Right renal pelvis (tissue), 4 donors: ENCODE measurements at places on chromosomes 11 and 22.

GRCh38 chr22:37896181-37896592 lies 9.9 kb upstream of the MICALL1 start:
- DNase-seq: no peak

DNA sequence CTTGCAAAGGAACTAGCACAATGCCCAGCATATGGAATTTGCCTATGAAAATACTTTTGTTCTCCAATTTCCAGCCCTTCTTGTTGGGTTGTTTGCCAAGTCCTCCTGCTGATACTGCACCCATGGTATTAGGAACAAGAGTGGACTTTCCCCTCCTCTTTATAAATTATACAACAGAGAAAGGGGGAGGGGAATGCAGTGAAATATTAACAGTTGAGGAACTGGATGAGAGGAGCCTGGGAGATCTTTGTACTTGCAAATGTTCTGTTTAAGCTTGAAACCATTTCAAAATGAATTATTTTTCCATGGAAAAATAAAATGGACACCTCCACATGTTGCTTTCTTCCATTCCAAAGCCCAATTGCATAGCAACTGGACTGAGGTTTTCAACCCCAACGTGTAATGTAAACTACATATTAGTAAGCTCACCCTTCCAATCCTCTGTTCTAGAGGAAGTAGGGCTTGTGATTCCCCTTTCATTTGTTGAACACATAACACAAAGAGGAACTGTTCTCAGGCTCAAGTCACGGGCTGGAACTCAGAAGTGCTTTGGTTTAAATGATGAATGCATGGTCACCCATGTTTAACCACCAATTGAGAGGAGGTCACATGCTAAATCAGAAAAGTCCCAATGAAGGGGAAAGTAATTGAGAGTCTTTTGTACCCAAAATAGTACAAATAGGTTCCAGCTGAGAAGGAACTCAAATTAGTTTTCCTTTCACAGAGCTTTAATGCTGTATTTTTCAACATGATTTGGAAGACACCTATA lies 66.2 kb upstream of the ZC3H12C start:
- DNase-seq: no peak

GRCh38 chr11:102882389-102883024 lies 7.7 kb upstream of the MMP12 start:
- no peak for DNase-seq

- no peak for DNase-seq
Measured at GRCh38 chr11:100105982-100106358, 581.1 kb upstream of the ARHGAP42 start.

GRCh38 chr11:128884703-128885338 lies 6.3 kb upstream of the KCNJ5 start:
- no peak for DNase-seq

- no peak for DNase-seq
Measured at GRCh38 chr11:28836285-28837081, 728.3 kb downstream of the METTL15 start.

- DNase-seq: no peak
Measured at GRCh38 chr22:47035425-47035881, 273.0 kb downstream of the TBC1D22A start.

GRCh38 chr11:70297341-70297740 lies 26.9 kb downstream of the PPFIA1 start:
- DNase-seq: no peak

DNA sequence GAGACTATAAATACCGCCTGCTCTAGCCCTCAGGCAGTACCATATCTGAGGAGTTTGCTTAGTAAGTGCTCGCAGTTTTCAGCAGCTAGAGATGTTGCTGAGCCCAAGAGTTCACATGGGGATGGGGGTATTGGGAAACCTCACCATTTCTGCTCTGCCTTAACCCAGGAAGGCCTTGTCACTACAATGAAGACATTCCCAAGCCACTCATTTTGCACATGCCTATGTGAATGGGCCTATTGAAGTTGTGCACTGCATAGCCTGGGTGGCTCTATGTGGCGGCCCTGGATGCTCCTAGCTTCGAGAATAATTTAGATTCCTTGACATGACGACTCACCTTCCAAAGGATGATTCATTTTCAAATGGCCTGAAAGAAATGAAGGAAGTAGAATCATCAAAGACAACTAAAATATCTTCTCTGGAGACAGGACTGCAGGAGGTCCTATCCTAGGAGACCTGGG lies 163.4 kb downstream of the ADAMTS15 start:
- DNase-seq: no peak

- DNase-seq: no peak
Measured at GRCh38 chr11:36345084-36345511, 49.0 kb downstream of the PRR5L start.

DNA sequence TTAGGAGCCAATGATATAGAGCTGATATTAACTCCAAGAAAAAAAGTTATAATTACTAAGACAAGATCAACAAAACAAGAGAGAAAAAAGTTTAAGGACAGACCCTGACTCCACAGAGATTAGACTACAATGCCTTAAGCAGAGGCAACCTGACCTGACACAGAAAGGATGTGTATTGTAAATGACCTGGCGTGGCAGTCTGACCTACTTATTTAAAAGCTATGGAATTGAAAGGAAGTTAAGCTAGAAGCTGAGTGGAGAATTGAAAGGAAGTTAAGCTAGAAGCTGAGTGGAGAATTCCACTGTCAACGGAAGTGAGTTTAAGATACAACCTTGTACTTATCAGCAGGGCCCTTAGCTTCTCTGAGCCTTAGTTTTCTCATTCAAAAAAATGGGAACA lies 885.4 kb downstream of the OPCML start:
- DNase-seq: no peak

GRCh38 chr11:17694494-17695110 lies 24.8 kb upstream of the MYOD1 start:
- DNase-seq: no peak

DNA sequence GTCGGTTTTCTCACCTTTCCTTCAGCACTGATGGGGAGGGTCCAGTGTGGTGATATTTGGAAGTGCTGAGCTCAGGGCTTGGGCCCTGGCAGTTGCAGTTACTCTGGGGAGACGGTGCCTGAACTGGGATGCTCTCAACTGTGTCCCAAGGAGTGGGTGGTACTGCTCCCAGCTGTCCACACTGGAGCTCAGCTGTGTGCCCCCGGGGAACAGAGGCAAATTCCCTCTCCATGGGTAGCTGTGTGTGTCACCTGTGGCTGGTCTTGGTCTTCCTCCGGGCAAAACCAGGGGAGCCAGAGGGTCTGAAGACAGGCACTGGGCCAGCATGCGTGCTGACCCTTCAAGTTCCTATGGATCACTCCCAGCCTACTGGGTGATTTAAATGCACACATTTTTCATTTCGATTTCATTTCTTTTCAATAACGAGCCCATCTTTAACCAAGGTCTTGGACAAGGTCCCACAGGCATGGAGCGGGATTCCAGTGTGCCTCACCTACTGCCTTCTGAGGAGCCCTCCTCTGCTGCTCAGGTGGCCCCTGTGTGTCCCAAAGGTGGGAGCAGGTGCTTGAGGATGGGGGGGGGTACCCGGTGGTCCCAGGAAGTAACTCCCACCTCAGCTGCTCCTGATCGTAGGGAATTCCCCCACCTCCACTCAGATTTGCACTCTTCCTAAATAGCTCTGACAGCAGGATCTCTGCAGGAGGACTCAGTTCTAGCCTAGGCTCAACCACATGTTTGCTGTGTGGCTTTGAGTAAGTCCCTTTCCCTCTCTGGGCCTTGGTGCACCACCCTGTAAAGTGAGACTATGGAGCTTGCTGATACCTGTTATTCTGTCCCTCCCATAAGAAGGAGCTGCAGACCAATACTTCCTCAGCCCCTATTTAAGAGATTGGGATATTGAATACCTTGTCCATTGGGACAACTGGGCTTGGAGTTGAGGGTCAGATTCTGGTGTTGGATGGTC lies 16.8 kb downstream of the PRDM11 start:
- DNase-seq: no peak

DNA sequence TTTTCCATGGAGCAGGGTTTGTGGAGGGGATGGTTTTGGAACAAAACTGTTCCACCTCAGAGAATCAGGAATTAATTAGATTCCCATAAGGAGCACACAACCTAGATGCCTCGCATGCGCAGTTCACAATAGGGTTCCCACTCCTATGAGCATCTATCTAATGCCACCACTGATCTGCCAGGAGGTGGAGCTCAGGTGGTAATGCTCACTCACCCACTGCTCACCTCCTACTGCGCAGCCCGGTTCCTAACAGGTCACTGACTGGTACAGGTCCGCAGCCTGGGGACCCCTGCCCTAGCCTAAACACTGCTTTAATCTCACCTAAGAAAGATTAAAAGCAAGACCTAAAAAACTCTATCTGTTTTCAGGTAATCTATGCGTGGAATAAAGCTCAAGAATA lies 553.0 kb downstream of the JRKL start:
- DNase-seq: no peak

GRCh38 chr11:47171856-47172255 lies 4.8 kb downstream of the ARFGAP2 start:
- DNase-seq: no peak

- DNase-seq: peak; percentile 59
Measured at GRCh38 chr11:75583718-75584658, 21.9 kb downstream of the SERPINH1 start.

DNA sequence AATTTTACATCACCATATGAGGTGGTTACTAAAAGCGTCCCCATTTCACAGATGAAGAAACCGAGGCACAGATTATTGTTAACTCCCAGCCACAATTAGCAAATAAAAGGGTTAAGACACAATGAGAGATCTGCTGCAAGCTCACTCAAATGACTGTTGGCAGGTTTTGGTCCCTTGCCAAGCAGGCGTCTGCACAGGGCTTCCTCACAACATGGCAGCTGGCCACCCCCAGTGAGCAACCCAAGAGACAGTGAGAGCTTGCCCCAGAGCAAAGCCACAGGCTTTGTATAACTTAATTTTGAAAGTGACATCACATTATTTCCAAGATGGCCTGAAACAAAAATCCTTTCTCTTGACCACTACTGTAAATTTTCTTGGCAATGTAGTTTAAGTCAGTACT lies 217.6 kb downstream of the NTM start:
- no peak for DNase-seq

- DNase-seq: no peak
Measured at GRCh38 chr11:80196041-80196440, 755.2 kb upstream of the TENM4 start.

- no peak for DNase-seq
Measured at GRCh38 chr22:19992481-19992911, 24.1 kb downstream of the ARVCF start.

DNA sequence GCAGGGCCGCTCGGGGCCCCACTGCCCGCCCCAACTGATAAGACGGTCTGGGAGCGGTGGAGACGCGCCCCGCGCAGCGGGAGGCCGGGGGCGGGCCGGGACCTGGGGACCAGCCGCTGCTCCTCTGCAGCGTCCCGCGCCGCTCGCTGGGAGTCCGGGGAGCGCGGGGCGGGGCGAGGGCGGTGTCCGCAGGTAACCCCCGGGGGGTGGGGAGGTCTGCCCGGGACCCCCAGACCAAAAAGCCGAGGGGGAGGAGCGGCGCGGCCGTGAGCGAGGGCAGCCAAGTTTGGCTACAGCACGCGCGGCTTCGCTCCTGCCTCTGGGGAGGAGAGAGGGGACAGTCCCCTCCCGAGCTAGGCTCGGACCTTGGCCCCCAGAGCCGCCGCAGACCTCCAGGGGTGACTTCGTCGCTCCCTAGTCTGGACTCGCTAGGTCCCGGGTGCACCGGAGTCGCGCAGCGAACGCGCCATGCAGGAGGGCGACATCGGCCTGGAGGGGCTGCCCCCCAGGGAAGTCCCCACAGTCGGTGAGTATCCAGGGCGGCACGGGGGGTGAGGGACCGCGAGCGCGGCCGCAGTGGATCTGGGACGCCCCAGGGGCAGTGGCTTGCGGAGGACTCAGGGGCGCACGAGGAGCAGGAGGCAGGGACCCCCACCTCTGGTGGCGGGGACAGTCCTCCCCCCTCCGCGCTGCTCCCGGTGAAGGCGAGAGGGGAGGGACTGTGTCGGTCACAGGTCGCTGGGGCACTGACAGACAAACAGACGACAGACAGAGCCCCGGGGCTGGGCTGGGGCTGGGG lies 92.3 kb upstream of the ANO1 start:
- DNase-seq: no peak

DNA sequence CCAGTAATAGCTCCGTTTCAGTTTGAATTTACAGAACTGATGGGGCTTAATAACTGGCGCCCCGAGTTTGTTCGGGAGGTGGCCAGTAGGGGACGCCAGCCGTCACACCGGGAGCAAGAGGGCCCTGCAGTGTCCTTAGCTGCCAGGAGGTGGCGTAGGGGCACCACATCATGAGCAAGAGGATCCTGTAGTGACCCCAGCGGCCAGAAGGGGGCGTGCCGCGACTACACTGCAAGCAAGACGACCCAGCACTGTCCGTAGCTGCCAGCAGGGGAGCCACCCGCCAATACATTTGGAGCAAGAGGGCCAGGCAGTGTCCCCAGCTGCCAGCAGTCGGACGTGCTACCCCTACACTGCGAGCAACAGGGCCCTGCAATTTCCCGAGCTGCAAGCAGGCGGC lies 663.7 kb upstream of the B3GAT1 start:
- DNase-seq: no peak

DNA sequence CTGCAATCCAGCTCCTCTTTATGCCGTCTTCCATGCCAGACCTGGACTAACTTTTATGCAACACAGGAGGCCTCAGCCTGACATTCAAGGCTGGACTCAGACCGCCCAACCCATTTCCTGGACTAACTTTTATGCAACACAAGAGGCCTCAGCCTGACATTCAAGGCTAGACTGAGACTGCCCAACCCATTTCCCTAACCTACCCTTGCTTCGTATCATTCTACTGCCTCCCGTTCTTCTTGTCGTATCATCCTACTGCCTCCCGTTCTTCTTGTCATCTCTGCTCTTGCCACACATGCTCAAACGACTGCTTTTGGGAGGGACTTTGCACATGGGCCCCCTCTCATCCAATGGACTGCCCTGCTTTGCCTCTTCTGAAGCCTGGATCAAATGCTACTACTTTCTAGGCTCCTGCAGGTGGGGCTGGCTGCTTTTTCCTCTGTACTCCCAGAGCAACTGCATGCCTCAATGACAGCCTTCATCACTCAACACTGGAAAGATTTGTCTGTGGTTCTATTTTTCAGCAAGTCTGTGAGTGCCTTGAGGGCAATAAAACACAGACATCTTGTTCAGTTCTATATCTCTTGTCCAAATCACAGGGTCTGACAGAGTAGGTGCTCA lies 7.8 kb downstream of the TBC1D10A start:
- no peak for DNase-seq

DNA sequence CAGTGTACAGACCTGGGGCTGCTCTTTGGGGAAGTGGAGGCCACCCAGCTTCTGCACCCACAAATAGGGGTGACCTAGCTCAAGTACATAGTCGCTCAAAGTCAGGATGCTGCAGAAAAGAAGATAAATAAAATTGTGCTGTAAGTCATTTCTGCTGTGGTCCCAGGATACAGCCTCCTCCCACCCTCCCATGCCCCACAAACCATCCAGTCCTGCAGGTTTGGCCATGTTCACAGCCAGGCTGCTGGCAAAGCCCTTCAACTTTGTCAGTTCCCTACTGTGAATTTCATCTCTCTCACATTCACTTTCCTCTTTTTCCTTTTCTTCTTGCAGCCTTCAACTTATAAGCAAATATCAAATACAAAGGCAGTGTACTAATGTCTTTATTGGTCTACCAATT lies 33.6 kb downstream of the THOC5 start:
- no peak for DNase-seq
